ENCODE measurements at places on chromosomes 6 and 20.
A peak's percentile ranks its signal among the peaks of the same experiment; 100 is the strongest.

- no peak for DNase-seq
Measured at GRCh38 chr6:169895926-169896761, 144.7 kb downstream of the ERMARD start.

GRCh38 chr6:146913842-146914488 lies 290.3 kb upstream of the STXBP5 start:
- DNase-seq = peak; percentile 12

GRCh38 chr20:49887251-49888211 lies 27.8 kb downstream of the SPATA2 start:
- no peak for DNase-seq

- DNase-seq = no peak
Measured at GRCh38 chr6:148578489-148578814, 168.4 kb upstream of the UST start.
